ENCODE measurements at places on chromosomes 12 and 14. TPM values are rescaled to one million over a fixed set of nuclear protein-coding genes. Genes with fewer than 3 reads are reported as not detected.

Gene OR11H6
- total RNA-seq = not detected

Gene OR4K15
- not detected for total RNA-seq

GRCh38 chr14:57009585-57010515 lies 199.6 kb upstream of the OTX2 start:
- H3K4me1 ChIP-seq = no peaks in the 10 kb centered on the region
- no peak overlapping the region for H3K27ac ChIP-seq
- H3K27me3 ChIP-seq = peaks cover 10% of the 10 kb centered on the region
- no peak overlapping the region for H3K4me3 ChIP-seq
- no peaks in the 10 kb centered on the region for H3K36me3 ChIP-seq
- DNase-seq = no peak

DNA sequence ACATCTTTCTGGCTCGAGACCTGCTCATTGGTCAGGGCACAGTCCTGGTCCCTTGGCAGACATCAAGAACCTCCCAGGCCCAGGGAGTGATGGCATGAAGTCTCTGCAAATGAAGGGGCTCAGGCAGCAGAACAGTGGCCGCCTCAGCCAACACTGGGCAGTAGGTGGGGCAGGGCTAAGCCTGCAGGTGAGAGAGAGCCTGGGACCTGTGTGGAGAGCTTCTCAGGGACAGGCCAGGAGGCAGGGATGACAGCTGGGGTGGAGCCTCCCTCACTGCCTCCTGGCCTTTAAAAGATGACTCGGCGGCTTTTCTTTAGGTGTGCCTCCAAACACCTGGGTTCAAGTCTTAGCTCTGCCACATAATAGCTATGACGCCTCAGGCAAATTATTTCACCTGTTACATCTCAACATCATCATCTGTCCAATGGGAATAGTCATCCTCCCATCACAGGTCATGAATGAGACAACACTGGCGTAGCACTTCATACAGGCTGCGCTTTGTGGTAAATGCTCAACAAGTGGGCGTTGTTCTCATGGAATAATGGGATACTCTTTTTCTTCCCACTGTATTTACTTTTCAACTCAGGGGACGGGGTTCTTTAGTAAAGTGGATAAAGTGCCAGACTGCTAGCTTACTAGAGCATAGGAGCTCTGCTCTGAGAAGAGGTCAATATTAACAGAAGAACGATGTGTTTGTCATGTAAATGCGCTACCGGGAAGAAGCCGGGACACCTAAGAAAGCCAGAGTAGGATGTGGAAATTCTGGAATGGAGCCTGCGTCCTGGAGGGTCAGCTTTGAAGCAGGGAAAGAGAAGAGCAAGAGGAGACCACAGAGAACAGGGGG lies 277.4 kb downstream of the FOXN3 start:
- H3K27ac ChIP-seq = no peak overlapping the region
- no peak for DNase-seq
- no peak overlapping the region for H3K4me3 ChIP-seq
- H3K36me3 ChIP-seq = no peaks in the 10 kb centered on the region
- peaks cover 6% of the 10 kb centered on the region for H3K27me3 ChIP-seq

Gene BBOF1
- 0.51 TPM for total RNA-seq

DNA sequence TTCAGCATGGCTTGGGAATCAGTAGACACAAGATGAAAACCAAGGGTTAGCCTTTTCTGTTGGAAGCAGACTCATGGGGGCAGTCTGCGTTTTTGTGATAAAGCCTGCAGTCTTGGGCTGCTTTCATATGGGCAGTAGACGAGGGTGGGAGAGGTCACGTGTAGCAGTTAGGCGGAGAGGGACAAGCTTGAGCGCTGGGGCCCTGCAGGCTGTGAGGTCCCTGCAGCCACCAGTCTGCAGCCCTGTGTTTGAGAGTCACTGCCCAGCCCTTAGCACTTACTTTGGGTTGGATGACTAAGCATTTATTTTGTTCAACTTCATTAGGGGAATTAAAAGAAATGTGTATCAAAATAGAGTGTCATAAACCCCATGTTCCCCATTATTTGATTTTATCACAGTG lies 37.2 kb downstream of the EP400 start:
- H3K4me1 ChIP-seq = no peaks in the 10 kb centered on the region
- H3K36me3 ChIP-seq = peaks cover 40% of the 10 kb centered on the region
- DNase-seq = no peak
- no peak overlapping the region for H3K27ac ChIP-seq
- H3K4me3 ChIP-seq = no peak overlapping the region
